ENCODE measurements at places on chromosomes 13 and 19. TPM values are rescaled to one million over a fixed set of nuclear protein-coding genes. Genes with fewer than 3 reads are reported as not detected.
A peak's percentile ranks its signal among the peaks of the same experiment; 100 is the strongest.

DNA sequence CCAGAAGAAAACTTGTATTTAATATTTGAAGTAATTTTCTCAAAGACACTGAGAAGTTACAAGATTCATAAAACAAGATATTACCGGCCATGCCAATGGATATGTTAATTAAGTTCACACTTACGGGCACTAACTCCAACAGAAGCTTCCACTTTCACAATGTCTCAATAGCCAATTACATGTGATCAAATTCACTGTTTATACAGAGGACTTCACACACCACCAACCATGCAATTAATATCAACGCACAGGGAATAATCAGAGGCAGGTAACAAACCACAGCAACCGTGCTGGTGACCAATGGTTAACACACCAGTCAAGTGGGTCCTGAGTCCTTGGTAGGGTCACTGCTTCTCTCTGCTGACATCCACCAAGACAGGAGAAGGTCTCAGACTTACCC lies 5.9 kb upstream of the ACOD1 start:
- no peak for DNase-seq

The ZNF442 gene
- total RNA-seq, result 2.9 TPM

GRCh38 chr13:51006067-51006845 lies 96.7 kb downstream of the RNASEH2B start:
- DNase-seq, result no peak

- no peak for DNase-seq
Measured at GRCh38 chr13:97727991-97728390, 225.5 kb upstream of the IPO5 start.

The PRKCG gene
- total RNA-seq, result 0.26 TPM

The GADD45B gene
- 68.0 TPM for total RNA-seq

The SBSN gene
- total RNA-seq, result not detected

- no peak for DNase-seq
Measured at GRCh38 chr13:36883824-36884223, 36.2 kb downstream of the SMAD9 start.

- peak; percentile 26 for DNase-seq
Measured at GRCh38 chr19:40298026-40298425, 12.9 kb upstream of the AKT2 start.

GRCh38 chr19:6774821-6775707 lies 2.6 kb downstream of the VAV1 start:
- no peak for DNase-seq

DNA sequence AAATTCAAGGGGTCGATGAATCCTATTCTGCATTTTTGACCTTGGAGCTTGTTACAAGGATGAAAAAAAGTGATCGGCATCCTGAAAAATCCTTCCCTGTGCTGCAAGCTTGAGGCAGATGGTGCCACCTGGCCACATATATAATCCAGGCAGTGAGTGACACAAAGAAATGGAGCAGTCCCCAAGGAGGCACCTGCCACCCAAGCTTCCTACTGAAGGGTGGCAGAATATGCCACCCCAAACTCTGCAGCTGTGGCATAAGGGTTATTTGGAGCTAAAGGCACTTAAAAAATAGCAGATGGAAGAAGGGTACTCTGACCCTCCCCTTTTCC lies 15.4 kb downstream of the TMEM272 start:
- DNase-seq, result no peak

GRCh38 chr13:32964987-32965386 lies 51.2 kb upstream of the KL start:
- no peak for DNase-seq

- no peak for DNase-seq
Measured at GRCh38 chr19:10417541-10418234, 2.6 kb upstream of the PDE4A start.

DNA sequence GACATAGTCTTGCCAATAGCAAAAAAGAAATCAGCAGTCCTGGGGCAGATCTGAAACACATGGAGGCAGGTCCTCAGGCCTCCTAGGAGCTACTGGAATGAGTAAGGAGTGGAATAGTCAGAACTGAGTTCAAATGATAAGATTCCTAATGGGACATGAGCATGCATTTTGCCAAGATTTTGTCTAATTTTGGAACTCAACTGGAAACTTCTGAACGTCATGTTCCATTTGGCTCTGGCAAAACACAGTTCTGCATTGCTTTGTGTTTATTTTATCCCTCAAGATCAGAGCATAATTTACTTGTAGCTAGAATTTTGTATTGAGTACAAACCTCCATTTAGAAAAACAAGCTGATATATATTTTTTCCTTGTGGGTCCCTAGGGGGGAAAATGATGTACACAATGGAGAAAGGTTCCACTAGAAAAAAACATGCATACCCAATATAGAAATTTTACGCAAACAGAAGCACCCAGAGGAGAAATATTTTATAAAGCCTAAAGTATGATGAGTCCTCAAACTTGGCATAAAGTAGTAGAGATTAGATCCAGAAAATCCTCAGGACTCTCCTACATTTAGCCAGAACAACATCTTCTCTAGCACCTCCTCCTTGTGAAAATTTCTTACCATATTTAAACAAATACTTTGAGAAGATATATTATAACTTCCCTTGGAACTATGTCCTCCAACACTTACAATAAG lies 149.0 kb upstream of the SERP2 start:
- DNase-seq, result no peak

DNA sequence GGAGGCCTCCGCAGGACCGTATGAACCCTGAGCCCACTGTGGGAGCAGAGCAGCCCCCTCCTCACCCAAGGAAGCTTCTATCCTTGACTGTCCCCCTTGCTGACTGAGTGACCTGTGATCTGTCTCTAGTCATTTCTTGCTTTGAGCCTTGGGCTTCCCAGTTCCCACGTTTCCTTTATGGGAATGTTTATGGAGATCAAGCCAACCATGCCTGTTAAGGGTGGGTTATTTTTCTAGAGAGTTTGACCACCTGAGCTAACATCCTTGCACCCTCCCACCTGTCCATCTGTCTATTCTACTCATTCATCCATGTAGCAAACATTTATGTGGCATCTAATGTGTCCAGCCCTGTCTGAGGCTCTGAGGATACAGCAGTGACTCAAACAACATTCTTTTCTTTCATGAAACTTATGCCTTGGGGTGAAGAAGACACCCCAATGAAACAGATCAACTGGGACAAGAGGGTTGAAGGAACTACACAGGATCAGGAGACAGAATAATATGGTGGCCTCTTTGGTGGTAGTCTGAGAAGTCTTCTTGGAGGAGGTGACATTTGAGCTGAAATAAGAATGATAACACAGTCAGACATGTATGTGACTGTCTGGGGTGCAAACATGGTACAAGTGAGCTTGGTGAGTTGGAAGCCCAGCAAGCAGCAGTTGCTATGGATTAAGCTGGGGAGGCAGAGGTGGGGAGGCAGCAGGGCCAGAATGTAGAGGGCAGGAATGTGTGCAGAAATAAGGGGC lies 30.5 kb downstream of the CERS4 start:
- DNase-seq, result no peak

GRCh38 chr13:110652764-110653163 lies 37.4 kb downstream of the NAXD start:
- no peak for DNase-seq

The TTC9B gene
- not detected for total RNA-seq
